ENCODE measurements at places on chromosomes 13 and 19. TPM values are rescaled to one million over a fixed set of nuclear protein-coding genes. Genes with fewer than 3 reads are reported as not detected.

Gene WDR88
- total RNA-seq: not detected

Gene NKPD1
- 0.09 TPM for total RNA-seq

Gene CNFN
- total RNA-seq: 0.53 TPM

Gene PLPPR2
- total RNA-seq: 3.4 TPM

Gene BSPH1
- total RNA-seq: not detected

Gene KCNJ14
- 2.1 TPM for total RNA-seq

Measured in activated T-helper 2 cell treated with anti-CD3 and anti-CD28 coated beads, Interferon-gamma antibody, Interleukin-2, Interleukin-4, amounts not matched to agents 10 μg/mL and 5 μg/mL and 100 μg/mL, durations not matched to agents 14 hours and 24 hours and 36 hours (primary cell).